Muscle of back (tissue), 13 donors: ENCODE measurements at places on chromosomes 2 and 18. TPM values are rescaled to one million over a fixed set of nuclear protein-coding genes. Genes with fewer than 3 reads are reported as not detected.

DNA sequence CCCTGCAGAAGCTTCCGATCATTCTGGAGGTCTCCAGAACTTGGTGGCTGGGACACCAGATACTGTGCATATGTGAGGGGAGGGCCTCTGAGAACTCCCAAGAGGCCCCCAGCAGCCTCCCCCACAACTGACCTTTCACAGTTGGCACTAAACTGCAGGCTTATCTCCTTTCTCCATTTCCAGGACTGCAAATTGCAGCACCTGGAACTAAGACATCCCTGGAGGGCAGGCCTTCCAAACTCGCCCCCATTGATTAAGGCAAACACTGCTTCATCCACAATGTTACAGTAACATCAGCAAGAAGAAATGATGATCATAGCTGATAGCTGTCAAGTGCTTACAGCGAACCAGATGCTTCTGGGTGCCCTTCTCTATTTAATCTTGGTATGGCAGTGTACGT is 67.9 kb downstream of the TGOLN2 start:
- DNase-seq: no peak

DNA sequence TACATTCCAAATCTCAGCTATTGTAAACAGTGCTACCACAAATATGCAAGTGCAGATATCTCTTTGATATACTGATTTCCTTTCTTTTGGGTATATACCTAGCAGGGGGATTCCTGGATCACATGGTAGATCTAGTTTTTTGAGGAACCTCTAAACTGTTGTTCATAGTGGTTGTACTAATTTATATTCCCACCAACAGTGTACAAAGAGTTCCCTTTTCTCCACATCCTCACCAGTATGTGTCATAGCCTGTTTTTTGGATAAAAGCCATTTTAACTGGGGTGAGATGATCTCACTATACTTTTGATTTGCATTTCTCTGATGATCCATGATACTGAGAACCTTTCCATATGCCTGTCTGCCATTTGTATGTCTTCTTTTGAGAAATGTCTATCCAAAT is 6.3 kb upstream of the CCNT2 start:
- no peak for DNase-seq

GRCh38 chr18:8794156-8794933 is 89.0 kb downstream of the MTCL1 start:
- DNase-seq: no peak

- no peak for DNase-seq
Measured at GRCh38 chr2:33018271-33018670, 71.5 kb downstream of the LTBP1 start.

- DNase-seq: no peak
Measured at GRCh38 chr2:52821631-52822030, 946.0 kb upstream of the CHAC2 start.

DNA sequence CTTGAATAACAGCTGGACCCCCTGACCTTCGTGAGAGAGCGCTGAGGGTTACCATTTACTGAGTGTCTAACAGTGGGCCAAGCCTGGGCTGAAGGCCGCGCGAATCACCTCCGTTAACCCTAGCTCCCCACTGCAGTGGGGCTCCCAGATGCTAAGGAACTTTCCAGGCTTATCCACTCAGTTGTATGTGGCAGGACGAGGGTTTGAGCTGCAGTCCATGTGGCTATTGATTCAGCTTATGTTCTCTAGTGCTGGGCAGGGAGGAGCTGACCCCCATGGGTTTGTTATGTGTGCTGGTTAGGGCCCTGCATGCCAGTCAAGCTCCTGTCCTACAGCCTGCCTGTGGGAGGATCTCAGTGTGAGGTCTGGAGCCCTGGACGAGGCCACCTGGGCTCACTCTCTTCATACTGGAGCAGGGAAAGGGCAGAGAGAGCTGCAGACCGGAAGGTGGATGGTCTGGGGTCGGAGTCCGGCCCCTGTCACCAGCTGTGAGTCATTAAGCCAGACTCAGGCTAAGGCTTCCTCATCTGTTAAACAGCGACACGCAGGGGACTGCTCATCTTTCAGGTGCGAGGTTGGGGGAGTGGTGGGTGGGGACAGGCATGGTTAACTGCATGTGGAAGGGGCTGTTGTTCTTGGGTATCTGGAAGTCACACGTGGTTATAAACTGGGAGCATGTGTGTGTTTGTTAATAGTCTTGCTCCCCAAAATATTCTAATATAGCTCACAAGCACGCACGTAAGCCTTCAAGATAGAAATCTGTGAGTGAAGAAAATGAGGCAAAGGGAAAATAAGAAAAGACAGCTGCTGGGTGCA is 6.6 kb downstream of the PSD4 start:
- no peak for DNase-seq

Gene COL4A4
- polyA plus RNA-seq: 0.20 TPM

Gene ANKRD30BL
- not detected for polyA plus RNA-seq

Gene SPATA3
- not detected for polyA plus RNA-seq
